ENCODE measurements at places on chromosomes 5 and 9. TPM values are rescaled to one million over a fixed set of nuclear protein-coding genes. Genes with fewer than 3 reads are reported as not detected.

GRCh38 chr9:123370526-123371227 lies 14.7 kb downstream of the CRB2 start:
- DNase-seq: no peak

DNA sequence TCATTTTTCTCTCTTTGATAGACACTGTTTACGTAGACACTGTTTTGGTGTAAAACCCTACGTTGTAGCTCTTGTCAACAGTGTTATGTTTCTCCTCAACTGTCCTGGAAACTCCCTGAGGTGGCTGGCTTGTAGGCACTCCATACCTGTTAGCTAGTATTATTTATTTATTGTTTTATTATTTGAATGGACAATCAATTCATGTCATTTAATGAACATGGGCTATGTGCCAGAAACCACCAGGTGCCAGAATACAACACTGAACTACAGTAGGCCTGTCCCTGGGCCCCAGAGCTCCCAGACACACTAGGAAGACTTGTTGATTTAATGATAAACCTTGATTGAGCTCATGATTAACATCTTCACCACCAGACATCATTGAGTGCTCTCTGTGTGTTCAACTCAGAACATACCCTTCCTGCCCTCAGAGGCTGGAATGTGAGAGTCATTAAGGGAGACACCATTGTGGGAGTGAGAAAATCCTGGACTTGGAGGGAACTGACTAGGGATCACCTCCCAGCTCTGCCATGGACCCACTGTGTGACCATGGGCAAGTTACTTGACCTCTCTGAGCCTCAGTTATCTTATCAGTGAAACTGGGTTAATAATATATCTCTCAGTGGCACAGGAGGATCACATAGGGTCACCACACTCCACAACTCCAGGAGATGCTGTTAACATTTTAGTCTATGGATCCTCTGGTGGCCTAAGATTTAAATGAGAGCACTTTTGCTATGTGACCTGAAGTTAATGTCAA lies 19.2 kb downstream of the IRF1 start:
- peak; percentile 28 for DNase-seq

GRXCR2 gene
- total RNA-seq: not detected

DNA sequence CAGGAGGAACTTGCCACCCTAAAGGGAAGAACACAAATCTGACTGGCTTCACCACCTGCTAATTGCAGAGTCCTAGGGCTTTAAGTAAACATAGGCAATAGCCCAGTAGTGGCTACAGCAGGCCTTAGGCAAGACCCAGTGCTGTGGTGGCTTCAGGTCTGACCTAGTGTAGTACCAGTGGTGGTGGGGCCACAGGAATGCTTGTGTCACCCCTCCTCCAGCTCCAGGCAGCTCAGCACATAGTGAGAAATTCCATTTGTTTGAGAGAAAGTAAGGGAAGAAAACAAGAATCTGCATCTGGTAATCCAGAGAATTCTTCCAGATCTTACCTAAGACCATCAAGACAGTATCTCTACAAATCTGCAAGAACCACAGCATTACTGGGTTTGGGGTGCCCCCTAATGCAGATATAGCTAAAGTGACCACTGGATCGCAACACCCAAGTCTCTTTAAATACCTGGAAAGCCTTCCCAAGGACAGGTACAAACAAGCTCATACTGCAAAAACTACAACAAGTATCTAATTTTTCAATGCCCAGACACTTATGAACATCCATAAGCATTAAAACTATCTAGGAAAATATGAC lies 102.6 kb upstream of the TRPM3 start:
- DNase-seq: no peak

GRCh38 chr5:102773133-102773532 lies 18.0 kb downstream of the PAM start:
- DNase-seq: no peak

ZNG1A gene
- 22.5 TPM for total RNA-seq

GRCh38 chr5:139199321-139199720 lies 1.2 kb upstream of the SIL1 start:
- DNase-seq: no peak

ACTL7A gene
- total RNA-seq: not detected

COL27A1 gene
- total RNA-seq: 4.3 TPM

NOTCH1 gene
- total RNA-seq: 36.0 TPM

DNA sequence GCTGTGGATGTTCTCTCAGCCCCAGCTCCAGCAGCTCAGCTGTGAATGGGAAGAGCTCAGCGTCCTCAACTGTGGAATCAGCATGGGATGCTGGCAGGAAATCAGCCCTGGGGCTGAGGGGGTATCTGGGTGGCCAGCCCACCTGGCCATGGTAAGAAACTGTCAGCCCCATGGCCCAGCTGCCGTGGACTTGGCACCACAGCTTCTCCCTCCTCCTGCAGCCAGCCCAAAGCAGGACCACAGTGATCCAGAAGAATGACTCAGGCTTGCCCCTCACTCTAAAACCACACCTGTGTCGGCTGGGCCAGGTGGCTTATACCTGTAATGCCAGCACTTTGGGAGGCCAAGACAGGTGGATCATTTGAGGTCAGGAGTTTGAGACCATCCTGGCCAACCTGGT lies 48.0 kb downstream of the SAR1B start:
- DNase-seq: no peak

Measured in sigmoid colon (tissue), 7 donors.